ENCODE measurements at places on chromosomes 2 and 18.
A peak's percentile ranks its signal among the peaks of the same experiment; 100 is the strongest.

GRCh38 chr2:188245230-188245629, 46.4 kb upstream of the GULP1 start:
- DNase-seq = no peak

GRCh38 chr2:88959480-88960204, 268.2 kb downstream of the RPIA start:
- DNase-seq = peak; percentile 19

GRCh38 chr18:55116863-55117262, 157.6 kb upstream of the CCDC68 start:
- no peak for DNase-seq

DNA sequence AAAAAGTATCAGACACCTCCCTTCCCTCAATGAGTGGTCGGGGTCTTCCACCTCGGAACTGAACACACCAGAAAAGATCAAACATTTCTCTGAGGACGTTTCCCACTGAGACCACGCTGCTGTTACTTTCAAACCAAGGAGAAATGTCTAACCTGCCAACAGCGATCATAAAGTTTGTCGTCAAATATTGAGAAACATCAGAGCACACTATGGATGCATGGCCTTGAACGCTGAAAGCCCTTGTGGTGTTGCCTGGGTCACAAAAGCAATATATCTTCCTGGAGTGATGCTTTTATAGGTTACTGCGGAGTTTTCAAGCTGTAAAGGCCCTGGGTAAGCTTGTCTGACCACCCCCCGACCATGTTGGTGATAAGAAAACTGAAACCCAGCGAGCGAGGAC, 70.2 kb upstream of the ID2 start:
- peak; percentile 79 for DNase-seq

DNA sequence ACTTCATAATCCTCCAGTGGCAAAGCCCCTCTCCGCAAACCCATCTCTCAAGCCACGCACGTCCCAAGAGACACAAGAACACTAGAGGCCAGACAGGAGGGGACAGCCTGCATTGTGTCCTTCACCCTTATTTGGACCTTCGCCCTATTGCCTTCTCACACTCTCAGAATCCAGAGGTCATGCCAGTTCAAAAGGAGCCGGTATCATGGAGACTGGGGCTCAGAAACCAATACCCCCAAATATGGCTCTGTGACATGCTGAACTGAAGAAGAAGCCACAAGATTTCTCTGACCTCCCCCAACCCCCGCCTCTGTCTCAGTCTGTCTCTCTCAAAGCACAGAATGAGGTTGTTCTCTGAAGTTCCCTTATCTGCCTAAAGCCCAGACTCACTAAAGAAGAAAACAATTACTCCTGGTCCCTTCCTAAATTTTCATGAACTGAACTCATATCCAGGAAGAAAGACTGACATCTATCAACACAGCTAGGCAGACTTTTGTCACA, 19.2 kb upstream of the SPATA3 start:
- no peak for DNase-seq

DNA sequence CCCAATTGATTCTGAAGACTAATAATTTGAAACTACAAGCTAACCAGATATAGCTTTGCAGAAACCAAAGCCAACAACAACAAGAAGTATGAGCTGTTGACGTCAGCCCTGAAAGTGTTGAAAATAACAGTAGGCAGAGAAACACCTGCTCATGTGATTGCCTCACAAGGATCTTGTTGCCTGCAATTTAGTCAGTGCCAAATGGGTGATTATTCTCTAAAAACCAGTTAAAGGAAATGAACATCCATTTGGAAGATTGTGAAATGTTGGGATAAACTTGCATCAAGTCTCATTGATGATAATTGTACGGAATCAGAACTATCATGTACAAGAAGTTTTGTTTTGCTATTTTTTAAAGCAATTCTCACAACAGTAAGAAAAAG, 2.8 kb downstream of the CYTIP start:
- no peak for DNase-seq

- no peak for DNase-seq
Measured at GRCh38 chr2:42562474-42563144, 5.8 kb upstream of the MTA3 start.

DNA sequence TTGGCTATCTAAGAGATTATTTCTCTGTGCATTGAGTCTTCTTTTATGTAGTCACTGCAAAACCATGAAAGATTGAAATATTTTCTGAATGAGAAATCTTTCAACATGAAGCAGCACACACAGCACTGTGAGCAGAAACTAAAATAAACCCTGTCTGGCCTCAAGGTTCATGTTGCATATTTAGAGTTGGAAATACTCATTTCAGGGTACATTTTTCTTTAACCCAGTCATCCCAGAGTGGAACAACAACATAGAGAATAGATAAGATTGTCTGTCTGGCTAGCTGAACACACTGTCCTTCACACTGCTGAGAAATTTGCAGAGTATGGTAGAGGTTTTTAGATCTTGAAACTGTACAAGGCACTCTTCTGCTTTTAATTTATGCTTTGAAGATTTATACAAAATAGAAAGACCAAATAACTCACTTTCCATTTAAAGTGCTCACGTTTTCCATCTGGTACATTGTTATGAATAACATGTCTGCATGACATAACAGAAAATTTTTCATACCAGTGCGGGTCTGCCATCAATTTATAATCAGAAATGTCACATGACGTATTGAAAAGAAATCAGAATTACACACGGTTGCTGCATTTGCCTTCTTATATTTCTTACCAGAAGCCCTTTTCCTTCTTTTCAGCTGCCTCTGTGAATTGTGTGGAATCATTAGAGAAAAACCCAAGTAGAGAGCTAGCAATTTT, 25.0 kb upstream of the FN1 start:
- no peak for DNase-seq

DNA sequence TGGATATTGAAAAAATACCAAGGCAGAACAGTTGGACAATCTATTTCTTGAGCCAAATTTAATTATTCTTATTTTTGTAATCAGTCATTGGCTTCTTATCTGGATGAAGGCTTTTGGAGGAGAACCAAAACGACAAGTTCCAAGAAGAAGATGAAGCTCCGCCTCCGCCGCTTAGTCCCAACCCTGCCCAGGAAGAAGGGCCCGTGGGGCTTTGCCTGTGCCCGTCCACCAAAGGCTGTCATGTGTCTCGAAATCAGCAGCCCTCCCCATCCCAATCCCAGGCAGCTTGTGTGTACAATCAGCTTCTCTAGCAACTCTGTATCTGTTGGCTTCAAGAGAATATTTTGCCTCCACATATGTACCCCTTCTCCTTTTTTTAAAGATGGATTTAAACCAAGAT, 24.6 kb downstream of the PTRHD1 start:
- DNase-seq = no peak

GRCh38 chr2:205646680-205647079, 35.6 kb upstream of the NRP2 start:
- peak; percentile 47 for DNase-seq

DNA sequence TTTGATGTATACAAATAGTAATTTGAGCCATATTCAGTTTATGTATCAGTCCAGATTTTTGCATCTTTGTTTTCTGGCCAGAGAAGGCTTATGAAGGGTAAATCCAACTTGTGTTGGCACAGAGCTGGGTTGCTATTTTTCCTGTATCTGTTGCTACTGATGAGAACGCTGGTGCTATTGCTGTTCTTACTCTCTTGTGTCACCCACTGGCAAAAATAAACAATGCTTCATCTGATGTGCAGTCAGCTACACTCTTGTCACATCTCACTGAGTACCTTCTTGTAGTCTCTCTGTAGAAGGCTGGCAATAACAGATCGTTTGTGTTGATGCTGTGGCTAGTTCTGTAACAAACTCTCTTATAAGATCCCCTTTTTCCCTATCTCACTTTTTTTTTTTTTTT, 323.4 kb downstream of the CDH19 start:
- no peak for DNase-seq

DNA sequence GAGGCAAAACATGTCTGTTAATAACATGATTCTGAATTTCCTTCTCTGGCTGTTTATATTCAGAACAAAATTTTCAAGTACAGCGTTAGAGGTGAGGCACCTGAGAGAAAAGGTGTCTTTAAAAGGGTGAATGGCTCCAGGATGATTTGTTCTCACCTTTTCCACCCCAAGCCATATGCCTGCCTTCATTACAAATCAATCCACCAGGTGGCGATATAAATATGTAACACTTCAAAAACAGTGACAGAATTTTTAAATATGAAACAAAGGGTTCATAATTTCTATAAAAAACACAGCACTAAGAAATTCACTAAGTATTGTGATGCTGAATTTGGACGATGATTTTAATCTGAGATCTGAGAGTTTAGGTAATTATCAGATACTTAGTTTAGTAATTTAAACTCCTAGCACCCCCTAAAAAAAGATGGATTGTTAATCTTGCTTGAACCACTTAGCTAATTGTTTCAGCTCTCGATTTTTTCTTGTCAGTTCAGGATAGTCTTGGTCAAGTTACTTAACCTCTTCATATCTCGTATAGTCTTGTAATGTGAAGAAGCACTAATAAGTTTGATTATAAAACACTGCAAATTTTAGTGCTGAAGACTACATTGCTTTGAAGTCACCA, 528.8 kb downstream of the CPS1 start:
- peak; percentile 28 for DNase-seq

DNA sequence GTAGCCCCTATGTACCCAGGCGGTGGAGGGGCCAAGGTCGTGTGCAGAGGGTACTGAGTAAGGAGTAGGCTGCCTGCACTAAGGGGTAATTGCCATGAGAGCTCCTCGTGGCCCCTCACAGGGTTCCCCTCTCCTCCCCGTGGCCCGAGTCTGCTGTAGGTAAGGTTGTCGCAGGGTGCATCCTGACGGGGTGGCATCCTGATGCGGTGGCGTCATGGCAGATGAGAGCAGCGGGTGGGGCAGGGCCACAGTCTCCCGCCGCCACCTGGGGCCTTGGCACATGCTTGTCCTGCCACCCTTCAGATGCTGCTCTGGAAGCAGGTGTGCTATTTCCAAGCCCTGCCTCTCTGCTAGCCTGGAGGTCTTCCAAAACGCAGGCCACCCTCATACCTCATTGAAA, 89.7 kb downstream of the EIPR1 start:
- DNase-seq = no peak

- DNase-seq = no peak
Measured at GRCh38 chr2:234491897-234492296, 5.0 kb downstream of the ARL4C start.

DNA sequence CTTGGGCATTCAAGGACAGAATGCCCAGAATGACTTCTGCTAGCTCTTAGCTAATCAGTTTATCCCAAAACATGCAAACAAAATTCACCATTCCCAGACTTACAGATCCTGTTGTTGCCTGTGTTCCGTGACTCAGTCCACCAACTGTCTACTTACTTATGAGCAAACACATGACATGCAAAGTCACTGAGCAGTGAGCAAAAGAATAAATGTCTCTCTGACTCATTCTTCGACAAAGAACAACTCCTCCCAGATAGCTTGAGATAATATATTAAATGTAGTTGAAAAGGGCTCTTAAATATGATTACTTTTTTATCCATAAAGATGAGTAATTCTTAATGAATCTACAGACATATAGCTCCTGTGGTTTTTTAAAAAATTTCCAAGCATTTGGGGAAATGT, 9.0 kb upstream of the CREG2 start:
- peak; percentile 27 for DNase-seq

GRCh38 chr2:85706063-85706462, 11.9 kb downstream of the GNLY start:
- DNase-seq = no peak

DNA sequence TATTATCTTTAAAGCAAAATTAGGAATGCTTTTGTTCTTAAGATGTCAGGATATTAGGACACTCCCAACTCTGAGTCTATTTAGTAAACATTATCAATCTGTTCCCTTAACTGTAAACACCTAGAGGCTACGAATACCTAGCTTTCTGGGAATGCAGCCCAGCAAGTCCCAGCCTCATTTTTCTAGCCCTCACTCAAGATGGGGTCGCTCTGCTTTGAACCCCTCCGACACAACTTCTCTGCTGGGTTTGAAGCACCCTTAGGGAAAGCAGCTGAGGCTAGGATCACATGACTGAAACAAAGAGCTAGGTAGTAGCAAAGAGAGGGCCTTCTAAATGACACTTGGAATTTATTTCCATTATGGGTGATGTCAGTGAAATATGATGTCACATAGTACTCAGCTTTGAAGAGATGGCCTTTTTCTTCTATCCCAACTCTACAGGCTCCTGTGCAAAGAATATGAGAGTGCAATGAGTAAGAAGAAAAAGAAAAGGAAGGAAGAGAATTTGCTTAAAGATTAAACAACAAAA, 114.7 kb downstream of the CSRNP3 start:
- DNase-seq = no peak

DNA sequence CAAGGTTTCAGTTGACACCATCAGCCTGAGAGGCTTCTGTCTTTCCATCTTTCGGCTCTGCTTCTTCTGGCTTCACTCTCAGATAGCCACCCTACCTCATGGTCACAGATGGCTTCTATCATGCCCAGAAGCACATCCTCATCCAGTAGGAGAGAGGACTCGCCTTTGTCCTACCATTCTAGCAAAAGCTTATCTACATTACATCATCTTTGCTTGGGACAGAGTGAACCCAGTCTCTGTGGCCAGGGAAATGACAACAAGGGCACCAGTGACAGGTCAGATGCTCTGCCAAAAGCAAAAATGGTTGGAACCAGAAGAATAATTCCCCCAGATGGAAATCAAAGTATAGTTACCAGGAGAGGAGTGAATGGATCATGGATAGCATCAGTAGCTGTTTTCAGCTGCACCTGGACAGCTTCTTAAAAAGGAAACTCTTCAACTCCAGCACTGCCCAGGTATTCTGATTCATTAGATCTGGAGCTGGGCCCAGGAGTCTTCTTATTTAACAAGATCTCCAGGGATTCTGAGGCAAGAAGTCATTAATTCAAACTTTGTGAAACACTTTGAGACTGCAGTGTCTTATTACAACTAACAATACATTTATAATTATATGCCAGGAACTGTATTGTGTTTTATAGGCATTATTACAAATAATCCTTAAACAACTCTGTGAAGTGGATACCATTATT, 257.7 kb upstream of the UBE2E3 start:
- no peak for DNase-seq

DNA sequence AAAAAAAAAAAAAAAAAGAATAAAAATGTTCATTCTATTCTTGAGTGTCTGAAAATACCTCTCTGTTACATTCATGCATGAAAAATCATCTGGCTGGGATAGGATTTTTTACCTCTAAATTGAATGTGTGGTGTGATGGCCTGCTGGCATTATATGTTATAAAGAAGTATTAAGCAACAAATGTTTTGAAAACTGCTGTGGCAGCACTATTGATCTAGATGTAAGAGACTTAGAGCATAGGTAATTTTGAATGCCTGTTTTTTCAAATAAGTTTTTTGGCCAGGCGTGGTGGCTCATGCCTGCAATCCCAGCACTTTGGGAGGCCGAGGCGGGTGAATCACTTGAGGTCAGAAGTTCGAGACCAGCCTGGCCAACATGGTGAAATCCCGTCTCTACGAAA, 147.0 kb upstream of the LINC00305 start:
- DNase-seq = no peak
